ENCODE measurements at places on chromosomes 12 and 14. TPM values are rescaled to one million over a fixed set of nuclear protein-coding genes. Genes with fewer than 3 reads are reported as not detected.

OVCH1 gene
- not detected for total RNA-seq

ALX1 gene
- 2.1 TPM for total RNA-seq

RPAP3 gene
- 53.3 TPM for total RNA-seq

ENO2 gene
- 166 TPM for total RNA-seq

HOXC4 gene
- not detected for total RNA-seq

ARHGEF25 gene
- 24.4 TPM for total RNA-seq

MTERF2 gene
- total RNA-seq: 5.0 TPM

GLIPR1L1 gene
- 1.9 TPM for total RNA-seq

CLEC1B gene
- total RNA-seq: not detected

KRT72 gene
- not detected for total RNA-seq

CORO1C gene
- total RNA-seq: 154 TPM

CLEC2D gene
- total RNA-seq: 2.3 TPM

CPNE8 gene
- total RNA-seq: 2.4 TPM

AKAP5 gene
- total RNA-seq: 2.5 TPM

PIK3C2G gene
- not detected for total RNA-seq

MYRFL gene
- 0.64 TPM for total RNA-seq
